ENCODE measurements at places on chromosomes 1 and 21. TPM values are rescaled to one million over a fixed set of nuclear protein-coding genes. Genes with fewer than 3 reads are reported as not detected.

ANGPTL7 gene
- total RNA-seq, result not detected

KLHL20 gene
- total RNA-seq, result 38.3 TPM

RIMKLA gene
- 0.28 TPM for total RNA-seq

CR1L gene
- total RNA-seq, result not detected

Measured in regular cardiac myocyte (primary cell).